Gastroesophageal sphincter (tissue), 4 donors: ENCODE measurements at places on chromosomes 7 and 10.
A peak's percentile ranks its signal among the peaks of the same experiment; 100 is the strongest.

- no peak for ATAC-seq
Observed at GRCh38 chr10:75070961-75071428, 40.5 kb upstream of the SAMD8 start.

- ATAC-seq, result no peak
Observed at GRCh38 chr10:85619832-85620231, 746.8 kb downstream of the GRID1 start.

GRCh38 chr7:142795339-142795863 is 24.6 kb downstream of the PRSS2 start:
- ATAC-seq, result no peak

DNA sequence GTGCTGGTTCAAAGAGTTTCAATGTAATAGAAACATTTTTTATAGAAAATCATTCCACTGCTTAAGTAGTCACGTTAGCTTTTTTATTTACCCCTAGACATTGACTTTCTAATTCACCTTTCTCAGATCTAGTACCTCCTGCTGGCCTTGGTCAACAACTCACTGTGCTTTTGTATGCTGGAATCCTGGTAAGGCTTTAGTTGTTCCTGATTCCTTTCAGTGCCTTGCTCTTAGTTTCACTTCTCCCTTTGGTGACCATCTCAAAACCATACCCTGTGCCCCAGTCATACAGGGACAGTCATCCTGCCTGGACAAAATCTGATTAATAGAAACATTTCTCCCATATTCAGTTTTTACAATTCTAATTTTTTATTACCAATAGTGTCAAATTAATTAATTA is 130.2 kb downstream of the GPR37 start:
- ATAC-seq, result no peak

GRCh38 chr10:102119417-102120141 is 589 bp downstream of the LDB1 start:
- ATAC-seq, result peak; percentile 61

DNA sequence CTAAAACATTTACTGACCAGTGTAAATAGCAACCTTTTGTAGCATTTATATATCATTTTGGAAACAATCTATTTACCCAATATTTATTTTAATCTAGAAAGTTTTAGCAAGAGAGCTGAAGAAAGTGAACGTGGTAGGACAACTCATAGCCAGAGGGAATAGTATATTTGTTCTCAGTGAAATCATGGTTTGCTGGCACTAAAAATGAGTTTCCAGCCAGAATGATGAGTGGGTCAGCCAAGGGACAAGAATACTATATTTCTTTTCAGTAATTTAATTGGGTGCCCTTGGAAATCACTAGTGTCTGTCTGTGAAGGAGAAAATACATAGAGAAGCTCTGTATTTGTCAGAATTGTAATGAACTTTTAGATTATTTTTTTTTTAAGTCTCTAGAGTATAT is 74.9 kb downstream of the MINPP1 start:
- no peak for ATAC-seq

DNA sequence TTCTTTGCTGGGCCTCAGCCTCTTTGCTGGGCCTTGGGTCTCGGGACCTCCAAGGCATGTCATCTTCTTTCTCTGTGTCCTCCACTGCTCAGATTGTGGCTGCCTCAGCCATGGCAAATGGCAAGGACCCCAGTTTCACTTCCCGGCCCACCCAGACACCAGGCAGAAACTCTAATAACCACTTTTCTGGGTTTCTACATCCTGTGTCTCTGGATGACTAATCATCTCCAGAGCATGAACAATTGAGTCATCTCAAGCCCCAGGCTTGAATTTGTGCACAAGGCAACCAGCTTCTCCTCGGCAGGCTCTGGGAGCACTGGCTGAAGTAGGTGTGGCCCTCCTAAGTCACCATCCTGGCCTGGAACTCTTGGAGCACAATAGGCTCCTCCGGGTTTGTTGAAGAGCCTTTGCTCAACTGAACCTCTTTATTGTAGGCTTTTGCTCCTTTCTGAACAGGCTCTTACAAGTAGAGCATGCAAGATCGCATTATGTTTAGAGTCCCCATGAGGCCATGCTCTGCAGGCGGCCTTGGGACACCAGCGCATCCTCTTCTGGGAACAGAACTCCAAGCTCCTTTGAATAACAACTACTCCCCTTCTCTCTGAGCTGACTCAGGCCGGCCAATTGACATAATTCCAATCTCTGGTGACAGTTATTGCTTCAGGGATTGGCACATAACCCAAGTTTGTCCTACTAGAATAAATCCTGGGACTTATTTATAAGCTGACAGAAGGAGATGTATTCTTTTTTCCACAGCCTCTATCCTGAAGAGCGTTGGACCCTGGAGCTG is 218.1 kb downstream of the WDR11 start:
- ATAC-seq, result no peak

- ATAC-seq, result no peak
Observed at GRCh38 chr7:17311952-17312351, 13.5 kb downstream of the AHR start.

GRCh38 chr7:128266883-128267594 is 26.0 kb downstream of the LEP start:
- peak; percentile 45 for ATAC-seq

DNA sequence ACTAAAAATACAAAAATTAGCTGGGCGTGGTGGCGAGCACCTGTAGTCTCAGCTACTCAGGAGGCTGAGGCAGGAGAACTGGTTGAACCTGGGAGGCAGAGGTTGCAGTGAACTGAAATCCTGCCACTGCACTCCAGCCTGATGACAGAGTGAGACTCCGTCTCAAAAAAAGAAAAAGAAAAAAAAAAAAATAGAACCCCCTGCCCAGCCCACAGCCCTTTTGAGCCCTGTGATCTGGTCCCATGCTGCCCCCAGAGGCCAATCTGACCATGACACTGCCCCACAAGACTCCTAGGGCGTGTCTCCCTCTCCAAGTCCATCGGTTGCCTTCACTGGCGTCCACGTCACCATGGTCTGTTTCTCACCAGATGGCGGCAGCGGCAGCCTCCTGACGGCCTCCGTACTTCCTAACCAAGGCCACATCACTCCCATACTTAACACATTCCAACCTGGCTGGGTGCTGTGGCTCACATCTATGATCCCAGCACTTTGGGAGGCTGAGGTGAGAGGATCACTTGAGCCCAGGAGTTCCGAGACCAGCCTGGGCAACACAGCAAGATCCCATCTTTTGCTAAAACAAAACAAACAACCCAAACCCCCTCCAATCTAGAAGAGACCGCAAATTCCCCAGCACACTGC is 18.0 kb downstream of the STX1A start:
- no peak for ATAC-seq

GRCh38 chr7:85215098-85215497 is 28.2 kb upstream of the SEMA3D start:
- no peak for ATAC-seq

GRCh38 chr7:159019111-159019510 is 125.6 kb downstream of the VIPR2 start:
- no peak for ATAC-seq

DNA sequence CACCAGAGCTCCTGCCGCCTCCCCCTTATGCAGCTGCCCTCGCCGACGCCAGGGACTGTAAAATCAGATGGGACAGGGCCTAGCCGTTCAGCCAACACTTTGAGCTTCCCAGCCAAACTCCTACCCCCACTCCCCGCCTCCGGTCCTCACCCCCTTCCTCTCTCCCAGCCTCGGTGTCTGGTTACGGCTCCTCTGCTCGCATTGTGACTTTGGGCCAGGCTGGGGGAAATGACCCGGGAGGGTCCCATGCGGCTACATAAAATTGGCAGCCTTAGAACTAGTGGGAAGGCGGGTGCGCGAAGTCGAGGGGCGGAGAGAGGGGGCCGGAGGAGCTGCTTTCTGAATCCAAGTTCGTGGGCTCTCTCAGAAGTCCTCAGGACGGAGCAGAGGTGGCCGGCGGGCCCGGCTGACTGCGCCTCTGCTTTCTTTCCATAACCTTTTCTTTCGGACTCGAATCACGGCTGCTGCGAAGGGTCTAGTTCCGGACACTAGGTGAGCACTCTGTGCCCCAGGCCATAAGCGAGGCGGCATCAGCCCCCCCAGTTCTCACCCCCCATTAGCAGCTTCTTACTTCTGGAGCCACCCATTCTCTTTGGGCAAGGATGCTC is at the start of gene KAZALD1:
Gene KAZALD1 (plus strand): TSS at position 366 of the 608 bp plus-strand sequence. CDS start 604 bp downstream, outside the sequence.
- no peak for ATAC-seq

- no peak for ATAC-seq
Observed at GRCh38 chr10:102184606-102185005, 32.4 kb downstream of the NOLC1 start.

DNA sequence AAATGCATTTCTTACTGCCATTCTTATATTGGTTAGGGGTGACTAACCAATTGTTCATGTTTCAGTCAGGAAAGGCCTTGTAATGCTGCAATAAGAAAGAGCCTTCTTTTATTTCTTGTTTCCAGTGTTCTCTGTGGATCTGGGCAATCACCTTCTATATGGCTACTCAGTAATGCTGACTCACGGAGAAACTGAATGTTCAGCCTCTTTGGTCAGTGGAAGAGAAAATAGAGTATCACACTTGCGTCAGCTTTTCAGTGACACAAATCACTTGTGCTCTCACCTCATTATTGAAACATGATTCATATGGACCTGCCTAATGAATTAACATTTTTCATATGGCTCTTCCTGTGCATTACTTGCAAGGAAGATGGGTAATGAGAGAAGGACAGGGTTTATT is 243.9 kb upstream of the POT1 start:
- ATAC-seq, result no peak

- no peak for ATAC-seq
Observed at GRCh38 chr7:19404912-19405329, 259.7 kb upstream of the FERD3L start.

DNA sequence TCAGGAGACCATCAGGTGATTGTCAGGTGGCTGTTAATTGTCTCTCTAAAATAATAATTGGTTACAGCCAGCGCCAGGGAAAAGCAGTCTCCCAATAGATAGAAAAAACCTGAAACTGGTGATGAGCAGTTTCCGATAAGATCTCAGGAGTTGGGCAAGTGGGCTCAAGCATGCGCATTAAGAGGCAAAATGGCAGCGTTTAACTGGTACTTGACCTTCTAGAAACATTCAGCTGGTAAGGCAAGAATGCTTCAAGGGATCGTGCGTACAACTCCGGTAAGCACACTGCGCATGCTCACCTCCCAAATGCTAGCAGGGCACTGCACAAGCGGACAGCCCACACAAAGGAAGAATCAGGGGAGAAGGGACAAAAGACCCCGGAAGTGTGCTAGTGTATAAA is 48.5 kb downstream of the BLNK start:
- no peak for ATAC-seq

- no peak for ATAC-seq
Observed at GRCh38 chr10:11798845-11799735, 24.1 kb upstream of the PROSER2 start.

- ATAC-seq, result no peak
Observed at GRCh38 chr10:63542835-63543575, 21.8 kb downstream of the REEP3 start.

GRCh38 chr10:85862771-85863170 is 503.8 kb downstream of the GRID1 start:
- no peak for ATAC-seq

DNA sequence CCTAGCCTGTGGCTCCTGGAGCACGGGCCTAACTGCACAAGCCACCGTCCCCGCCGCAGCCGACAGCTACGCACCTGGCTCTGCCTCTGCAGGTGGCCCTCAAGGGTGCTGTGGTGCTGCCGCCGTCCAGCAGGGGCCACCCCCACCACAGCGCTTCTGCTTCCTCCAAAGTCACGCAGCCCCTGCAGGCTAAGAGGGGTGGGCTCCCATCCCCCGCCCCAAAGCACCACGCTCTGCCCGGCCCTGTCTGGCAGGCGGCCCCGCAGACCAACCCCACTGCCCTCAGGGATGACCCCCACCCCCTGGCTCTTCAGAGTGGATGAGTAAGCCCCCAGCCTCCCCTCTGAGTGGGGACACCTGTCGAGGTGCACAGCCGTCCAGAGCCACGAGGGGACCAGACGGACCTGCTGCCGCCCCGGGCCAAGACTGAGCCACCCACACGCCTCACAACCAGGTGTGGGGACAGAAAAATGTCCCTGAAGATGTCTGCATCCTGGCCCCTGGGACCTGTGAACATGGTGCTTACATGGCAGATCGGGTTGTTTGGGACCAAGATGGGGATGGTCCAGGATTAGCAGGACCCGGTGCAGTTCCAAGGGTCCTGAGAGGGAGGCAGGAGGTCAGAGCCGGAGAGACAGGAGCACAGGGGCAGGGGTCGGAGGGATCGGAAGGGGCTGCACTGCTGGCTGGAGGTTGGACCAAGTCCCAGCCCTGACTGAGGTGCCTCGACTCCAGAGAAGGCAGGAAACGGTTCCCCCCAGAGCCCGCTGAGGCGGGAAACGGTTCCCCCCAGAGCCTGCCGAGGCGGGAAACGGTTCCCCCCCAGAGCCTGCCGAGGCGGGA is 9.0 kb upstream of the ADAP1 start:
- ATAC-seq, result no peak

GRCh38 chr10:7426349-7426748 is 15.5 kb upstream of the SFMBT2 start:
- ATAC-seq, result no peak

DNA sequence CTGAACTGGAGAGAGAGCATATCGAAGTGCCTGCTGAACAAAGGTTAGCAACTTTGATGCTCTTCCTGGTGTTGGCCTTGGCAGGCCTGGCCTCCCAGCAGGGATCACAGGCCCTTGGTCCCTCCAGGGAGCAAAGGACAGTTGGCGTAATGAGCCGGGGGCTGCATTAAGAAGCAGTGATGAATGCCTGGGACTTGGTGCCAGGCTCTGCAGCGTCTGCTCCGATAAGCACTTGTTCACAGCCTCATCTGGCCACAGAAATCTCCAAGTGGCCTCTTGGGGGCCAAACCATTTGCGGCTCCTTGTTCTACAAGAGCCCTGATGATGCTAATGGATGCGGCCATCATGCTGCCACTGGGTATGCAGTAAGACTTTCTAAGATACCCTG is 31.8 kb downstream of the CRHR2 start:
- no peak for ATAC-seq

GRCh38 chr10:53904506-53905241 is 896.4 kb downstream of the PCDH15 start:
- no peak for ATAC-seq

GRCh38 chr7:68862736-68863135 is 735.5 kb upstream of the AUTS2 start:
- ATAC-seq, result no peak

GRCh38 chr7:26891400-26892350 is 27.3 kb upstream of the SKAP2 start:
- no peak for ATAC-seq

- no peak for ATAC-seq
Observed at GRCh38 chr7:142012825-142013511, 17.3 kb downstream of the MGAM start.

DNA sequence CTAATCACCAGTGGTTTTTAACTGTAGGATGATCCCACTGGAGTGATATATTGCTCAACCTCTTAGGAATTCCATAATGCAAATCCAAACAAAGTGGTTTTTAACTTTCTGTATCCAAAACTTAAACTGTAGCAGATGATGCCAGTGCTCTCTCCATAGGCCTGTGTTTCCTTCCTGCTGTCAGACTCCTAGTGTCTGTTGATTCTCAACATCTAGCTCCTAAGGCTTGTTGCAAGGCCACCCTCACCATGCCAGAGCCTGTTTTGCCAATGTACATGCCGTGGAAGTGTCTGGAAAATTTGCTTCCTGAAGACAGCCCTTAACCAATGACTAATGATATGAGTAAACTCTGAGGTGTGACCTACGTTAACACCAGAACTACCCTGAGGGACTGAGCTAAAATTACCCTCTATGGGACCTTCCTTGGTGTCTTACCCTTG is 39.3 kb downstream of the C1GALT1 start:
- ATAC-seq, result no peak
